ENCODE measurements at places on chromosomes 4 and X.

DNA sequence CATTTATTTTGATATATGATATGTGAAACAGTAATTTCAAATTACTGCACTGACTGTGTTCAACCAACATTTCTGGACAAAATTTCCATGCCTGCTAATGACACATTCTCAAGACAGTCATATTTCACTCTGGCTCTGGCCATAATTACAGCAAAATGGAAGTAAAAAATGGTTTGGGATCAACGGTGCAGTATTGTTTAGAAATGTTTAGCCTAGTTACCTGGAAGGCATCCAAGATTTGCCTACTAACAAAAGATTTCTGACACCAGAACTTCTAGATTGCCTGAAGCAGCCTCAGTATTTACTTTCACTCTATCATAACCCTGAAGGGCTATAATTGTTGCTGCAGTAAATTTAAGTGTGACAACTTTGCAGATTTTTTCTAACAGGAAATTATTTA lies 416.3 kb downstream of the PCDH10 start:
- DNase-seq, result no peak

GRCh38 chrX:135000516-135000915 lies 9.7 kb downstream of the SMIM10 start:
- DNase-seq, result no peak

GRCh38 chr4:44623676-44624075 lies 27.7 kb downstream of the YIPF7 start:
- no peak for DNase-seq

DNA sequence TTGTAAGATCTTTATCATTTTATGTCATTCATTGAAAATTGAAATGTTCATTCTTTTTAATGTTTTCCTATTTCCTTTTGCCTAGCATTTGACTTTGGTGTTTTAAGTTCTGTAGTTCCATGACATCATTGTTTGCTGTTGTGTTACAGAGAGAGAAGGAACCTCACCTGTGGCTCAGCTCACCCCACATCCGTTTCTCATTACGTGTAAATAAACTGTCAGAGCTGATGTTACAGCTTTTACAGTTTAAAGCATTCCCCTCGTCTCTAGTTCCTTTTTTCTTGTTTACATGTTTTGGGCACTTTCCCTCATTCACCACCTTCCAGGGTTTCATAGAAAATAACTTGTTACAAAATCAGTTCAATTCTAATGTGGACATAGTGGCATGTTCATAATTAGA lies 137.2 kb downstream of the FNIP2 start:
- DNase-seq, result no peak

DNA sequence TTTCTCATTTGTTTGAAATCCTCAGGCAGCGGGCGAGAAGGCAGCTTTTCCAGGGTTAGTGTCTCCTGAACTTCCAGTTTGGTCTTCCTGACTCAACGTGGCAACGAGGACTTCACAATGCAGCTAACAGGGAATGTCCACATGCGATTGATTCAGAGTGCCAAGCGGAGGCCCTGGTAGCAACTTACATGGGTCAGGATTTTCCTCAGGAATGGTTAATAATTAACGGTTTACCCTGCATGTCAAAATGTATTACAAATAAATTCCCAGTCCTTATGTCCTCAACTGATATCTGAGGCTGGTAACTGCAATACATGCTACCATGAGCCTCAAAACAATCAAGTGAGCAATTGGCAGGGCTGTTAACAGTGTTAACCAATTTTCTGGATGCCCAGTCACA lies 67.2 kb downstream of the MAP3K15 start:
- no peak for DNase-seq

GRCh38 chrX:71106427-71106826 lies at the start of gene CXorf65:
TSS of gene CXorf65 (minus strand) at chrX:71106740. CDS start at chrX:71106556, 184 bp downstream.
- no peak for DNase-seq

- DNase-seq, result no peak
Measured at GRCh38 chrX:51144828-51145442, 187.7 kb upstream of the NUDT10 start.

GRCh38 chrX:16488959-16489358 lies 161.0 kb upstream of the S100G start:
- no peak for DNase-seq

DNA sequence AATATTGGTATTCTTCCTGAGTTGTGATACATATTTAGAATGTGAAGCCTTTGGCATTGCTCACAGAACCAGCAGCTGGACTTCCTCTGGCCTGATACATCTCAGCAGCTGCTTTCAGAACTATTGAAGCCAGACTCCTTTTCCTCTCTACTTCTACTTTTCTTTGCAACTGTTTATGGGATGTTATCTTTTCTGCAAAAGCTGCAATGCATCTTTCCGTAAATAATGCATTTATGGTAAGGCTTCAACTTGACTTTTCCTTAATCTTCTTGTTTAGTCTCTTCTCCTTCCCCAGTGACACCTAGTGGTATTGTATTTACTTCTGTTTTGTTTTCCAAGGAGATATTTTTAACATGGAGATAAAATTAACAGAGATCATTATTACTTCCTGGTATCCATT lies 1548.7 kb downstream of the PCDH7 start:
- no peak for DNase-seq

GRCh38 chr4:98656886-98657285 lies 1.5 kb downstream of the TSPAN5 start:
- DNase-seq, result no peak

DNA sequence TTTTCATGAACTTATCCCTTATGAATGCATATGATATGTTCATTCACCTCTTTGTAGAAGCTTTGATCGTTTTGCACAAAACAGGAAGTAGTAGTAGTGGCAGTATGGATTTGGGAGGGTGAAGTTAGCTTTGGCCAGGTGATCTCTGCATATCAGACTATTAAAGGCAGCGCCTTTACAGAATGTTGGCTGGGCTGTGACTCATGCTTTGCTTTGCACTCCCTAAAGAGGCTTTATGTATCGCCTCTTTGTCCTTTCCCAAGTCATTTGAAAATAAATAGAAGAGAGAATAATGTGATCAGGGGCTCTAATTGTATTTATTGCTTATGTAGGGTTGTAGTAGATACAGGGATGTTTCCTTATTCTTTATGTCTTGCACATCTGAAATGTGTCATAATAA lies 50.4 kb downstream of the SHROOM3 start:
- DNase-seq, result no peak

- no peak for DNase-seq
Measured at GRCh38 chr4:5747738-5748375, 36.9 kb downstream of the EVC start.

DNA sequence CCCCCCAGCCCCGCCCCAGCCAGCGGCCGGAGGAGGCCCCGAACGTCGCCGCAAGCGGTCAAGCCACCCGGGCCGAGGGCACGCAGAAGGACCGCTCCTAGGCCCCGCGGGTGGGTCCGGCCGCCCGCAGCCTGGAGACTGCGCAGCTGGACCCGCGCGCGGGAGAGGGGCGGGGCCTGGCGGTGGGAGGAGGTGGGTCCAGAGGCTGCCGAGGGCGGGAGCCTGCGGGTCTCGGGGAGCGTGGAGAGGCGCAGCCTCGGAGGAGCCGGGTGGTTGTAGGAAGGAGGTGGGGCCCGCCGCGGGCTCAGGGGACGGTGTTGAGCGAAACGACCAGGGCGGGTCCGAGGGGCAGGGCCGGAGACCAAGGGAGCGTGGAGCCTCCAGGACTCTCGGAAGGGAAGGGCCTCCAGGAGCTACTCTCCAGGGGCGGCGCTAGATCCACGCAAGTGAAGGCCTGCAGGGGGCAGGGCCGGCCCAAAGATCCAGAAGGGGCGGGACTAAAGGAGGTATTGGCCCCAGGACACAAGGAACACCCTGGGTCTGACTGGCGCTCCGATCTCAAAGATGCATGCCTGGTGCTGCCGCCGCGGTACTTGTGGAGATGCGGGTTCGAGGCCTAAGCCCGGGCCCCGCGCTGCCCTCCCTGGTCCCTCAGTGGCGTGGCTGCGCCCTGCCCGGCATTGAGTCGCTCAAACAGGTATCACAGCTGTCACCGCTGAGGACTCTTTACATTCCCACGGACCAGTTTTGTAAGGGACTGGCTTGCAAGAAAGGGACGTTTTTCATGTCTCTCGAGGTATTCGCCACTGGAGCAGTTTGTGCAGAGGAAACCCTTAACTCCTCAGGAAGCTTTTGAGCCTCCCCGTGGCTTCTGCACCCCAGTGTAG lies 5.9 kb downstream of the TIMM17B start:
- DNase-seq, result peak; percentile 53

DNA sequence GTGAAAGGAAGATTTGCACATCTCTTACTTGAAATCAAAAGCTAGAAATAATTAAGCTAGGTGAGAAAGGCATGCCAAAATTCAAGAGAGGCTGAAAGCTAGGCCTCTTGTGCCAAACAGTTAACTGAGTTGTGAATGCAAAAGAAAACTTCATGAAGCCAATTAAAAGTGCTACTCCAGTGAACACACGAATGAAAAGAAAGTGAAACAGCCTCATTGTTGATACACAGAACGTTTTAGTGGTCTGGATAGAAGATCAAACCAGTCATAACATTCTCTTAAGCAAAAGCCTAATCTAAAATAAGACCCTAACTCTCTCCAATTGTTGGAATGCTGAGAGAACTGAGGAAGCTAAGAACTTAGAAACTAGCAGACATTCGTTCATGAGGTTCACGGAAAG lies 122.3 kb downstream of the UNC5C start:
- no peak for DNase-seq

- no peak for DNase-seq
Measured at GRCh38 chr4:143189528-143189927, 4.8 kb downstream of the USP38 start.

DNA sequence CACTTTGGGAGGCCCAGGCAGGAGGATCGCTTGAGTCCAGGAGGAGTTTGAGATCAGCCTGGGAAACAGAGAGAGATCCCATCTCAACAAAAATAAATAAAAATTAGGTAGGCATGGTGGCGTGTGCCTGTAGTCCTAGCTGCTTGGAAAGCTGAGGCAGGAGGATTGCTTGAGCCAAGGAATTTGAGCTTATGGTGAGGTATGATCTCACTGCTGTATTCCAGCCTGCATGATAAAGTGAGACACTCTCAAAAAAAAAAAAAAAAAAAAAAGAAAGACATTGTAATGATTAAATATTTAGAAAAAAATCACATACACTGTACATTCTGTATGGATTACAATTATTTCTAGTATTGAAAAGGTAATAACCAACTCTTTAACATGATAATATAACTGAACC lies 87.1 kb downstream of the SLIT2 start:
- no peak for DNase-seq

GRCh38 chrX:136711147-136711546 lies 63.2 kb downstream of the CD40LG start:
- DNase-seq, result no peak

- no peak for DNase-seq
Measured at GRCh38 chr4:156771171-156771837, 200.3 kb downstream of the PDGFC start.

- DNase-seq, result no peak
Measured at GRCh38 chr4:73844345-73844744, 7.9 kb downstream of the CXCL6 start.

DNA sequence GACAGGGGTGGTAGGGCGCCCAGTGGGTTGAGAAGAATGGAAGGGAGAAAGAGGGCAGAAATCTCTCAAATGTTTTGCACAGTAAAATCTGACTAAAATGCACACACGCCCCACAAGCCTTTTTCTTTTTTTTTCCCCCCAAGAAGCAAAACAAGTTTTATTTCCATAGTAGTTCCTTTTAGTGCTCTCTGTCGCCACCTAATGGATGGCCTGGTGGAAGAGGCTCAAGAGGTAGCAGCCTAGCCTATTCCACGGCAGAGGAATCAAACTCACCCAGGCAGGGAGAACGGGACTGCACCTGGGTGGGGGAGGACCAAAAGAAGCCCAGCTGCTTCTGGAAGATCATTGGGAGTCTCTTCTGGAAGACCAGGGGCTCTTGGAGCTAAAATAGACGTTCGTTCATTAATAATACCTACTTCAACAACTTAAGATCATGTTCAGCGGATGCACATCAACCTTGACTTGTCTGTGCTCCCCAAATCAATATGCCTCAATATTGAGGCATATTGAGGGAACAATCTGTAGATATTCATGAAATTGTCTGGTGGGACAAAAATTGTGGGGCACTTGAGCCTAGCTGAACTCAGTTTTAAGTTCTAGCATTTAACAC lies 31.6 kb upstream of the IRAK1 start:
- peak; percentile 16 for DNase-seq

DNA sequence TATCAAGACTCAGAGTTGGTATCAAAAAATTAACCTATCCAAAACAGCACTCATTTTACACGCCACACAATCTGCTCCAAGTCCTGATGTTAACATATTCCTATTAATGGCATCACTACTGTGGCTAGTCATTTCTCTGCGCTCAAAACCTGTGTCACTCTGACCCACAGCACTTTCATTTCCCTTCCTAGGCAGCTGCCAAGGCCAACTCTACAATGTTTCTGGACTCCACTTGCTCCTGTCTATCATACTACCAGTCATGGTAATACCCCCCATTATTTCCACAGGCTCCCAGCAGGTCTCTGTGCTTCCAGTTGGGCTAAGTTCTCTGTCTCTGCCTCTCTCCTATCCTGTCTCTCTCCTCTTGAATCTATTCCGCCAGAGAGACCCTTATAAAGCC lies 323.6 kb downstream of the NR3C2 start:
- DNase-seq, result no peak

- DNase-seq, result peak; percentile 22
Measured at GRCh38 chrX:149512225-149512885, 7.2 kb upstream of the IDS start.

GRCh38 chr4:39036172-39036571 lies 4.0 kb upstream of the TMEM156 start:
- DNase-seq, result no peak

- no peak for DNase-seq
Measured at GRCh38 chr4:21872101-21872500, 76.5 kb downstream of the KCNIP4 start.

GRCh38 chr4:71294301-71294700 lies 44.5 kb upstream of the SLC4A4 start:
- no peak for DNase-seq

DNA sequence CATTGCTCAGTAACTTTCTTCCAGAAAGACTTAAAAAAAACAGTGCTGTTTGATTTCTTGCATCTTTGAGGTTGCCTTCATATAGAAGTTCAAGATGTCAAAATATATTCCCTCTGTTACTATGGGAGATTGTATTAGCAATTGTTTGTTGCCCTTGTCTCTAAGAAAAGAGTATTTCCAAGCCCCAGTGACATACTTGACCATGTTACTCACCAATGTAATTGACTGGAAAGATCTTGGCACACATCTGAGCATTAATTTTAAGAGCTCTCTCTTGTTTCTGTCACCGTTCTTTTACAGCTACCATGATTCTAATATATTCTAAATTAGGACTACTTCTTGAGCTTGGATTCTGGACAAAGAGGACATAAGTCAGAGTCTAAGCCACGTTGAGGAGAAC lies 902.7 kb upstream of the EPHA5 start:
- no peak for DNase-seq

GRCh38 chrX:68719904-68720614 lies 72.6 kb downstream of the STARD8 start:
- no peak for DNase-seq

DNA sequence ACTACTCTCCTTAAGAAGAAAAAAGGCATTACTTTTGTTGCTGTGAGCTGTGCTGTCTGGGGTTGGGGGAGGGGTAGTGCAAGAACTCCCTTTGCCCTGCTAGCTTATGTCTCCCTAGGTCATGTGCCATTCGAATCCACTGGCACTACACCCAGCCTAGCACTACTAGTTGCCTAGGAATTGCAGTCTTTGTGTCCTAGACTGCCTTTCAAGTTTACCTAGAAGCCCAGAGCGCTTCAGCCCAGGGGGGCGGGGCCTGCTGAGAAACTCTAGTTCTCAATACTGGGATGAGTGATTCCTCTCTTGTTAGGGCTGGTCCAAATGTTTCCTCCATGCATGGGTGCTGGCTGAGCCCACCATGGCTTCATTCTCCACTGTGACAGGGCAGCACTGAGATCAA lies 1011.5 kb downstream of the PCDH19 start:
- no peak for DNase-seq
